ENCODE measurements at places on chromosomes 6 and 20.

GRCh38 chr6:34938268-34938667, 49.2 kb downstream of the ANKS1A start:
- DNase-seq = no peak

GRCh38 chr6:53672237-53672636, 6.7 kb upstream of the KLHL31 start:
- no peak for DNase-seq

DNA sequence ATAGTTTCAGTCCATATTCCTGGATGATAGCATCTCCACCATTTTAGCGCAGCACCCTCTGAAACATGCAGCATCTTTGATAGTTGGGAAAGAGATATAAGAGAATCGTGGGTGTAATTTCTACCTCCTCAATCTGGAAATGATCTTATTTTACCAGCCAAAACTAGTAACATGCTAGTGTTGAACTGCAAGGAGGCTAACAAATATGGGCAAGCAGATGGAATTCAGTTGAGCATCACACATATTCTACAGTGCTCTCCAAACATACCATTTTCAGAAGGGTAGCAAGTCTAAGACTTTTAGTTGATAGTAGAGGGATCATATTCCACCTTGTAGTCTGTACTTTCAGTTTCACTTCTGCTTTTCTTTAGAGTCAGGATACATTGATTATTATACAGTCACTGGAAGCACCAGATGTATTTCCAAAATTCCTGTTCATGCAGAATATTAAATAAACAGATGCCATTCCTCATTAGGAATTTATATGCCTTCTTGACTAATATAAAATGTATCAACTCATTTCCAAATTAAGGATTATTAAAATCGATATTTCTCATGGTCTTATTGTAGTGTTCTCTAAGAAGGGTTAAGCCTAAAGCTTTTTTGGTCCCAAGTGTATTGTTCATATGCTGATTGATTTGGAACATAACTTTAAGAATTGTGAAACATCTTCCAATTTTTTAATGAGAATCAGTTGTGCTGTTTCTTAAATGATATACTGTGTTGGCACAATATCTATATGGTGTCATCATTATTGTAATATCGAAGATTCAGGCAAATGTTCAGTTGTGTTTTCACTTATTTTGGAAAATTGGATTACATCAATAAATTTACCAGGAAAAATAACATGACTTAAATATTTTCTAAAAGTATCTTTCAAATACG, 362.0 kb downstream of the CENPW start:
- no peak for DNase-seq

DNA sequence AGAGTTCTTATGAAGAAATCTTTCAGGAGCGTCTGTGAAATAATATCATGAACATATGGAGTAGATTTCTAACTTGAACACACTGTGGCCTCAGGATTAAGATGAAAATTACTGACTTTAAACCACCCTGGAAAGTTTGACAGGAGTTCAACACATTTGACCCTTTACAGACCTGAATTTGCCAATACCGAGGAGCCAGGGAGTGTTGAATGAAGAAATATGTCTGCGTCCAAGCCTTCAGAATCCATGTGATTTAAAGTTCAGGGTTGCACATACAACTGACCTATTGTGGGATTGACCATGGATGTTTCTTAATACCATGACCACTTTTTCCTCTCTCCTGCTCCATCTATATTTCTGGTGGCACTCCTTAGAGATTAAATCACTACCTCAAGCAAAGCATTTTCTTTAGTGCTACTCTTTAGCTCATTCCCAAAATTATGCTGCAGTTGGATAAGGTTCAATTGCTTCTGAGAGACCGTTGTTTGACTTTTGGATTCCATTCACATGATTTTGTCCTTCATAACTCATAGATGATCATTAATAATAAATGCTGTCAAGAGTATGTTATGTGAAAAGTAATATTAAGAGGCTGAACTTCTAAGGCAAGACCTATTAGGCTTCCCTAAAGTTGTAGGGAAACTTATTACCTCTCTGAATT, 57.4 kb downstream of the PRL start:
- no peak for DNase-seq

- no peak for DNase-seq
Observed at GRCh38 chr6:149500096-149500495, 15.3 kb upstream of the ZC3H12D start.

DNA sequence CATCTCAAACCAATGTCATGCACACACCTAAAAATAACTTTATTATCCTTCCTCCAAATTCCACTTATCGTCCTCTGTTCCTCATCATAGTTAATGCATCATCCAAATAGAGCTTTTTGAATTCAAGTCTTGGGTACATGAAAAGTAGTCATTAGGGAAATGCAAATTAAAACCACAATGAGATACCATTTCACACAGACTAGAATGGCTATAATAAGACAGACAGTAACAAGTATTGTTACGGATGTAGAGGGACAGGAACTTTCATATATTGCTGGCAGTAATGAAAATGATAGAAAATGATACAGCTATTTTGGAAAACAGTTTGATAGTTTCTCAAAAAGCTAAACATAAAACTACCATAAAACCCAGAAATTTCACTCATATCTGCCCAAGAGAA, 59.1 kb downstream of the FHL5 start:
- no peak for DNase-seq

DNA sequence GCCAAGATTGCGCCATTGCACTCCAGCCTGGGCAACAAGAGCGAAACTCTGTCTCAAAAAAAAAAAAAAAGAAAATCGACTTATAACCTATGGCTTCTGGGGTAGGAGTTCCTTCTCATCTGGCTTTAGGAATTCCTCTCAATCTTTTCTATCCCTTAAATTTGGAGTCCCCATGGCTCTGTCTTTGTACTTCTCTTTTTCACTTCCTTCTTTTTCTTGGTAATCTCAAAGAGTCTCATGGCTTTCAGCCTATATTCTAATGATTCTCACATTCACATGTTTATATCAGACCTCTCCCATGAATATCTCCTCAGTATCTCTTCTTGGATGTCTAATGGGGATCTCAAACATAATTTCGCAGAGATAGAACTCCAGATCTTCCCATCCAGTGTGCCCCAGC, 42.8 kb upstream of the RALGAPA2 start:
- DNase-seq = no peak

DNA sequence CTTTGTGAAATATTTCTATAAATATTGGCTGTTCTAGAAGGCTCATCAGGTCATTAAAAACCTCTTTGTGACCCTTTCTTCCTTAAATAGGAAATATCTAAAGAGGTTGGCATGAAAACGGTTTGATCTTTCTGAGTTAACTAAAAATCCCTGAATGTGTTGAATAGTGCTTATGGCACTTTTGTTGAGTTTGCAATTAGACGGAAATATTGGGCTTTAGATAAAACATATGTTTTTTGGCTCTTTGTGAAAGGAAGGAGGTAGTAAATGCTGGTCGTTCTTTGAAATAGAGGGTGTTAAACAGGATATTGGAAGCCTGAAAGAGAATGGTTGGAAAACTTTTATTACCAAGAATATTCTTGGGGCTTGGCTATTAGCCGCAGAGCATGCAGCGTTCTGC, 163.0 kb downstream of the ARID1B start:
- DNase-seq = no peak

DNA sequence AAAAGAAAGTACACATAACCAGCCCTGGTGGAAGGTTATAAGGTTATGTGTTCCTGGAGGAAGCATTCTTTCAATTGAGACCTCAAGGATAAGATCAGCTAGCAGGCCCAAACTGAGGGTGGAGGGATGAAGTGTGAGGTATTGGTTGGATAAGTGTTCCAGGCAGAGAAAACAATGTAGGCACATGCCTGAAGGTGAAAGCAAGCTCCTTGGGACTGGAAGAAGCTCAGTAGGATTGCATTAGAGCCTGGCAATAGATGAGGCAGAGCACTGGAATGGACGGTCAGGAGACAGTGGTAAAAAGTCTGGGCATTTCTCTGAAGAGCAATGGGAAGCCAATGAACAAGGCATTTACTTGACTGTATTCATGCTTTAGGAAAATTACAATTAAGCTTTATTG, 89.9 kb upstream of the SHLD1 start:
- no peak for DNase-seq

DNA sequence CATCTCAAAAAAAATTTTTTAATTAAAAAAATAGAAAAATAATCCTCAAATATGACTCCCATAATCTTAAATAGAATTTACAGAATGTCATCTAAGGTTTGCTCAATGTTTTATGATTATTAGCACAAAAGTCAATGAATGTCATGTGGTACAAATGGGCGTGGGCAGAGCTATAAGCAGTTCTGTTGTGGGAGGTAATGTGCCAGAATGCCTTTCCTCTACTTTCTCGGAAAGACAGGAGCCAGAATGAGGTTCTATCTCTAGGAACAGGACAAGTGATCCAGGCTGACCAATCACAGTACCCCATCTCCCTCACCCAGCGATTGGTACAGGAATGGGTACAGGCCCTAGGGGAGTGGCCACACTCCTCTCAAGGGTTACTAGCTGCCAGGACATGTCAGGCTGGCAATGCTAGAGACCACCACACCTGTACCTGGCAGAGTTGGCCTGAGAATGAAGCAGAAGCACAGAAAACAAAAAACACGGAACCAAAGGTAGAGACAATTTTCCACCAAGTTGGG, 15.1 kb downstream of the RALGAPA2 start:
- no peak for DNase-seq

DNA sequence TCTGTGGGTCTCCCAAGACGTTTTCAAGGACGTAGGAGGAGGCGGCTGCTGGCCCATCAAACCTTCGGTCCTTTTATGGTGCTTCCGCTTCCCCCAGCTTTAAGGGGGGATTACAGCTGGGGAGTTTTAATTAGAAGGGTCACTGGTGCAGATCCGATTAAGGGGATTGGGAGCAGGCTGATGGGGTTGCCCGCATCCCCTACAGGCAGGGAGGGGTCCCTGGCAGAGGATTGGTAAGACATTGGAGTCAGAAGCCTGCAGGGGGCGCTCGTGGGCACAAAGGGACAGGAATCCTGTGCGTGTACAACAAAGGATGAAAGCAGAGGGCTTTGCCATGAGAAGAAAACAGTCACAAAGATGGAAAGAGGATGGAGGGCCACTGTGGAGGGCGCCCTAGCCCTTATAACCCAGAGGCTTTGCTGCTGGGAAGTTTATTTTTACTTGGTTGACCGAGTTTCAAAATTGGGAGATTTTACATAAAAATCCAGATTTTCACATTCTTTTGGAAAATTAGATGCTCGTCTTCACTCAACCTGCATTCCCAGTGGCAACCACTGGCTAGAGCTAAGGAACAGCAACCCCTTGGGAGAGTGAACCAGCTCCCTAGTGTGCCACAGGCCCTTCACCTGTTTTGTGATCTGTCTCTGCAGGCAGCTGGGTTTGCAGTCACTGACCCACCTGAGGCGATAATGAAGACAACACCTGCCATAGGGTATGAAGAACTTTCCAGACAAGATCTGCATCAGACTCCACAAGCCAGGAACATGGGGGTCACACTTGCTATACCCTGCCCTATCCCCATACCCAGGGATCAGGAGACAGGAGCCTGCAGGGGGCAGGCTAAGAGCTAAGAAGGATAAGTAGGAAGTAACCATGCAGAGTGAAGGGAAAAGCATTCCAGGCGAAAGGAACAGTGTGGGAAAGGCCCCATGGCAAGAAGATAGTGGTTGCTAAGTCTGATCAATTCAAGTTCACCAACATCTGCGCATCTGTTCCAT, 97.7 kb downstream of the KCNB1 start:
- peak; percentile 60 for DNase-seq

DNA sequence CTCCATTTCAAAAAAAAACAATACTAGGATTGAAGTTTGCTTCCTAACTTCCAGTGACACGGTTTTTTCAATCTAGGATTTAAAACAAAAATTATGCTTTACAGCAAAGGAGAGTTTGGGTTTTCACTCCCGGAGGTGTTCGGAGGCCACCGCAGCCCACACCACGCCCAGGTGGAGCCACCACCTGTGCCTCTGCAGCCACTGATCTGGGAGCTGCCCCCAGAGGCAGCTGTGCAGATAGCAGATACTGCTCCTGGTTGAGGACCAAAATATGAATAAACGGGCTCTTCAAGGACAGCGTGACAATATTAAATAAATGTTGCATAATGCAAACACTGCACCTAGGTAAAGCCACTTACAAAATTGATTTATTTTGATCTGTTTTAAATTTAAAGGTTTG, 30.2 kb downstream of the DLL1 start:
- no peak for DNase-seq

DNA sequence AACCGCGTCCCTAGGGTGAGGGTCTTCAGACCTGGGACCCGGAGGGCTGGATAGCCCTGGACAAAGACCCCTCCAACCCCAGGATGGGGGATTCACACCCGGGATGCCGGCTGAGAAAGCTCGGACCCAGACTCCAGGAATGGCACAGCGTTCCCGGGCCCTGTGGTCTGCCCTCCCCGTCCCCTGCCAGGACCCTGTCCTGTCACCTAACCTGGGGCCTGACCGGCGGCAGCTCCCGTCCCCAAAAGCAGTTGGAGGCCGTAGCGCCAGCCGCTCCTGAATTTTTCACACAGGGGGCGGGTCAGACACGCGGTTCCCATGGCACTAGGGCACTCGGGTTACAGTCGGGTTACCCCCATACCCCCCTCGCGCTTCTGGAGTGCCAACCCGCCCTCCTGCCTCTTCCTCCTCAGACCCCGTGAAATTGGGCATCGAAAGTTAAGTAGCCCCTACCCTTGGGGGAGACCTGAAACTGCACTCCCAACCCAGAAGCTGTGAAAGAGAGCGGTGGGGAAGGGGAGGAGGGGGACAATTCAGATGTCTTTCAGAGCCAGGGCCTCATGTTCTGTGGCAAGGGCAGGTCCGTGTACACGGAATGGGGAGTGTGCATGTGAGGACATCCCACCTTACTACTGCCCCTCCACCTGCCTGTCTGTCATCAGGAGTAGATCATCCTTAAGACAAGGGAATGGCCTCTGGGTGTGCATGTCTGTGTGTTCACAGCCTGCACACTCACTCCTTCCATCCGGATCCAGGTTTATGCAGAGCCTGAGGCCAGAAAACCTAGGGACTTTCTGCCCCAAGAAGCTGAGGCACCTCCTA, 595 bp downstream of the REM1 start:
- DNase-seq = no peak

GRCh38 chr6:156028335-156029131, 572.9 kb upstream of the NOX3 start:
- no peak for DNase-seq

DNA sequence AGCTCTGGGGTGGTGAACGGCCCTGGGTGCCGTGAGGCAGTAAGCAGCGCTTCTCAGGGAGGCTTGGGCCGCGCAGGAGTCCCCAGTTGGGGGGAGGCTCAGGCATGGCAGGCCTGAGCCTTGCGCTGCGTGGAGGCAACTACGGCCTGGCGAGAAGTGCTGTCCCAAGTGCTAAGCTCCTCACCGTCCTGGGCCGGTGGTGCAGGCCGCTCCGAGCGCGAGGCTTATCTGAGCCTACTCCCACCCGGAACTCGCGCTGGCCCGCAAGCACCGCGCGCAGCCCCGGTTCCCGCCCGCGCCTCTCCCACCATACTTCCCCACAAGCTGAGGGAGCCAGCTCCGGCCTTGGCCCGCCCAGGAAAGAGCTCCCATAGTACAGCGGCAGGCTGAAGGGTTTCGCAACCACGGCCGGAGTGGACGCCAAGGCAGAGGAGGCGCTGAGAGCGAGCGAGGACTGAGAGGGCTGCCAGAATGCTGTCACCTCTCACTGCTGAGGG, 1.8 kb upstream of the WRNIP1 start:
- no peak for DNase-seq

GRCh38 chr6:104639668-104640067, 220.1 kb downstream of the HACE1 start:
- DNase-seq = no peak

Measured in hypothalamus (tissue), 51 donors.